ENCODE measurements at places on chromosomes 13 and 19. TPM values are rescaled to one million over a fixed set of nuclear protein-coding genes. Genes with fewer than 3 reads are reported as not detected.

STARD13 gene
- 23.3 TPM for total RNA-seq

LRRC8E gene
- 5.5 TPM for total RNA-seq

PCSK4 gene
- 0.53 TPM for total RNA-seq

CERS1 gene
- 0.40 TPM for total RNA-seq

GNG7 gene
- total RNA-seq = under 0.01 TPM

ZNF93 gene
- 1.8 TPM for total RNA-seq

ABHD8 gene
- total RNA-seq = 8.6 TPM

ETHE1 gene
- total RNA-seq = 104 TPM

ZNF20 gene
- 4.3 TPM for total RNA-seq

CYP4F8 gene
- total RNA-seq = not detected

KLK15 gene
- total RNA-seq = not detected

ELL gene
- total RNA-seq = 18.0 TPM

All from aortic smooth muscle cell (primary cell).